ENCODE measurements at places on chromosomes 12 and 14. TPM values are rescaled to one million over a fixed set of nuclear protein-coding genes. Genes with fewer than 3 reads are reported as not detected.

CYP46A1 gene
- 31.8 TPM for polyA plus RNA-seq

EPYC gene
- polyA plus RNA-seq, result not detected

ORMDL2 gene
- 40.8 TPM for polyA plus RNA-seq

STYK1 gene
- 0.17 TPM for polyA plus RNA-seq

GYS2 gene
- not detected for polyA plus RNA-seq
